T-helper 9 cell (primary cell): ENCODE measurements at places on chromosomes 2 and 18.

GRCh38 chr2:1887915-1888314 lies 143.6 kb upstream of the PXDN start:
- no peak for DNase-seq

DNA sequence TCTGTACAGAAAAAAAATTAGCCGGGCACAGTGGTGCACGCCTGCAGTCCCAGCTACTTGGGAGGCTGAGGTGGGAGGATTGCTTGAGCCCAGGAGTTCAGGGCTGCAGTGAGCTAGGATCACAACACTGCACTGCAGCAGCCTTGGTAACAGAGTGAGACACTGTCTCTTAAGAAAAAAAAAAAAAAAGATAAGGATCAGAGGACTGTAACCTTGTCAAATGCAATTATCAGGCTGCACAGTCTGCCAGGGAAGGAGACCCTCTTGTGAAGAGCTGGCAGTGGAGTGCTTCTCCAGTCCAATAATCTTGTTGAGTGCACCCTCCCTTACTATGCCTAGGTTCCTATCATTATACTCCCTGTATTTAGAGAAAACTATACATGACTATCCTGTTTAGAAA lies 330.7 kb downstream of the PDE11A start:
- DNase-seq = no peak

- DNase-seq = no peak
These were observed 71.2 kb downstream of the FIGN start for GRCh38 chr2:163664610-163665009.

DNA sequence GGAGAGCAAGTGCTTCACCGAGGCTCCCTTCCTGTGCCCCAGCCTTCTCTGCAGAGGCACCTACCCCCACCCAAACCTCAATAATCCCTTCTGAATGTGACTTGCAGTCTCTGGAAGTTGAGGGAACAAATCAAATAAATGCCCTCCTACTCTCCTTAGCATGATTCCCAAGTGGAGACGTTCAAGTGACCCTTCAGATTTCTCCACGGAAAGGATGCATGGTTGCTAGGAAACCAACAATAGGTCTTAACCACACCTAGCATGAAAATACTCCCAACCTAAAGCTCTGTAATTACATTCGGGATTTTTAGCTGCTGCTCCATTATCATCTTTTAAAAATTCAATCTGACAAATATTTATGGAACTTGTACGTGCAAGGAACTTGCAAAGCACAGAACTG lies 50.2 kb upstream of the CABLES1 start:
- no peak for DNase-seq

- no peak for DNase-seq
These were observed 7.4 kb upstream of the MTERF4 start for GRCh38 chr2:241109210-241110088.

GRCh38 chr2:83536556-83536955 lies 922.5 kb downstream of the SUCLG1 start:
- DNase-seq = no peak

GRCh38 chr2:209322905-209323512 lies 100.8 kb upstream of the MAP2 start:
- no peak for DNase-seq
